ENCODE measurements at places on chromosomes 1 and 21.

DNA sequence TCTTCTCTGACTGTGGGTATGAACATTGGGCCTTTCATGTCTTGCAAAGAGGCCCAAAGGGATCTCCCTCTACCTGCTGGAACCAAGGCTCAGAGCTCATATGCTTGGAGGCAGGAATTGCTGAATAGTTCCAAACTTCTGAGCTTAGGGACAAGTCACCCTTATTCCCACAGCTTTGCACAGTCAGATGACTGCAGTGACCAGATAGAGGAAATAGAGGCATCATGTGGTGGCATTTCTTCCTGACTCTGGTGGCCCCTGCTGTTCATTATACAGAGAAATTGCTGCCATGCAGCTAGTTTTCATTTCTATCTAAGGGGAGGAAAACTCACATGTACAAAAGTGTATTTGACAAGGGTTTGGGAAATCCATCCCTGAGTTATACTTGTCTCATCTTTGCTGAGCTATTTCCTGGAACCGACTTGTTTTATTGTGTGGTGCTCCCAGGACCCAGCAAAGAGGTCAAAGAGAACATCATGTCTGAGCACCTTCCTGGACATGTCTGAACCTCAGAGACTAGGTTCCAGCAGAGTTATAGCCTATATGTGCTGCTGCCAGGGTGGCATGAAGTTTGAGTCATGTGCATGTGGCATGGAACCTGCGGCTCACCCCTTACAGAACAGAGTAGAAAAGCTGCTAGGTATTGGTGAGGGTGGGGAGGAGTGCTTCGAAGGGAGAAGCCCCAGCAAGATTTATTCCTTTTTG, 131.2 kb downstream of the PIK3R3 start:
- no peak for DNase-seq

DNA sequence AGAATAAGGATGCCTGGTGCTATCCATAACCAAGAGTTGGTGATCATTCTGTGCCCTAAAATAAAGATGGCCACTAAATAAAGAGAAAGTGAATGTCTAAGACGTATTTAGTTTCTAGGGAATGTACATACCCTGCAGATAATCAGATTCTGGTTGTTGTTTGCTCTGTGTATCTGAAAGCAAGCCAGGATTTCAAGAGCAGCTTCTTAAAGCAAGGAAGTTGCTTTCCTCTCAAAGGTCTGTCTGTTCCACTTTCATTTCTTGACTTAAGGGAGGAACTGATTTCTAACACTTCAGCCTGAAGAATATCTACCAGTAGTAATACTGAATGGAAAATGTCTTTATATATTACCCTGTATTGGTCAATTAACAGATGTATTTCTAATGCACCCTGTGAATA, 88.8 kb downstream of the KIF1B start:
- peak; percentile 50 for DNase-seq

DNA sequence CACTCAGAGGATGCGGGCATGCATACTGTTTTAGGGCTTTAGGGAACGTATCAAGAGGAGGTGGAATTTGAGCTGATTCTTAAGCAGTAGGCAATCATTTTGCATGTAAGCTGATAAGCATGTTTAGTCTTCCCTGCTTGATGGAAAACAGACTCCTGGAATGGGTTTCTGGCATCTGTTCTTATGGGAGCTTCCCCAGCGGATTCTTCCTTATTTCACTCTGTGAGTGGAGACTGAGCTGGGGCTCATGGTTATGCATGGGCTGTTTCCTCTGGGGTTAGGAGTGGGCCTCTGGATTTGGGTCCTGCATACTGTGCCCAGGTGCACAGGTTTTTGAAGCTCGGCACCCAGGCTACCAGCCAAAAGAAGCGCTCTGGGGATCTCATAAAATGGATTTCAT, 93.4 kb downstream of the DIRAS3 start:
- DNase-seq = no peak

GRCh38 chr1:24435782-24436365, 20.3 kb downstream of the NIPAL3 start:
- DNase-seq = no peak

- DNase-seq = peak; percentile 58
These were observed 119.1 kb downstream of the RRAGC start for GRCh38 chr1:38740487-38740886.

- DNase-seq = no peak
These were observed 110.8 kb downstream of the BEND5 start for GRCh38 chr1:48665708-48666407.

GRCh38 chr1:162367772-162368171, 8.9 kb downstream of the SPATA46 start:
- no peak for DNase-seq

DNA sequence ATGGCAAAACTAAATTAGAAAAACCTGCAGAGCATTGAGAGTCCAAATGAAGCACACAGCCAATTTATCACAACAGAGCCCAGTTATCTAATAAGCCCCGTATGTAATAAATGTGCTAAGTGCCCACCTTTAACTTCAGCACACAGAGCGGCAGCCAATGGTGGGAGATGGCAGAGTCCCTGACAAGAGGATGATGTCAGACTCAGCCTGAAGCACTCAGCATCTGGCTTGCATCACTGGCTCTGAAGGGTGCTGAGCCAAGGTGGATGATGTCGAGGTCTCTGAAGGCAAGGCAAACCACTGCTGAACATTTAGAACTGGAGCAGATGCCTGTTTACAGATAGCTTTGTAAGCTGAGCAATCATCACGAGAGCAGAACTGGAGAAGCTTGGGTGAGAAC, 118.3 kb downstream of the NUF2 start:
- DNase-seq = no peak

DNA sequence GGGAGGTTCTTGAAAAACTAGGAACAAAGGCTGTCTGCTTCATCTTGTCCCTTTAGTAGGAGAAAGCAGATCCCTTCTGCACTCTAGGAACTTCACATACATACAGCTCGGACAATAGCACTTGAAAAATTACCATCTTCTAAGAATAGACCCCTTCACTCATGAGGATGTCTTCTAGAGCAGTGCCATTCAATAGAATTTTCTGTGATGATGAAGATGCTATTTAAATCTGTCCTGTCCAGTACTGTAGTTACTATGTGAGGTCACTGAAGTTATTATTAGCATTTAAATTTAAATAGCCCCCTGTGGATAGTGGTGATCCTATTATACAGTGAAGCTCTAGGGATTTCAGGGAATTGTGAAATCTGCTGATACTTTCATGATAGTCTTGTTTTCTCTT, 46.4 kb upstream of the RAB3GAP2 start:
- no peak for DNase-seq

- DNase-seq = no peak
These were observed 569 bp downstream of the KHDC4 start for GRCh38 chr1:155933591-155934096.
